ENCODE measurements at places on chromosomes 6 and 20.

DNA sequence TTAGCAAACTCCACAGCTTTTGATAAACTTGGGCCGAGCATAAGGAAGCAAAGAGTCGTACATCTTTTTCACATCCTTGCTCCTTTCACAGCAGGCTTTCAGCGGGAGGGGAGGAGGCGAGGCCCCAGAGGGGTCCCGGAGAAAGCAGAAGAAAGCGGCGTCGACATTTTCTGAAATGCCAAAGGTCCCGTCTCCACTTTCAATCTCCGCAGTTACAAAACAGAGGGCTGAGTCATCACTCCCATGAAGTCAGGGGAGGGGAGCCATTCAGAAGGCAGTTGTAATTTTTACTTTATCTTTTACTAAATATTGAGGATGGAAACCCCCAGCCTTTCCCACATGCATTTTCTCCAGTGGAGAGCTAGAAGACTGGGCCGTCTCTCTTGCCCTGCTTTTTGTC lies 174.2 kb upstream of the THBS2 start:
- no peak for DNase-seq

DNA sequence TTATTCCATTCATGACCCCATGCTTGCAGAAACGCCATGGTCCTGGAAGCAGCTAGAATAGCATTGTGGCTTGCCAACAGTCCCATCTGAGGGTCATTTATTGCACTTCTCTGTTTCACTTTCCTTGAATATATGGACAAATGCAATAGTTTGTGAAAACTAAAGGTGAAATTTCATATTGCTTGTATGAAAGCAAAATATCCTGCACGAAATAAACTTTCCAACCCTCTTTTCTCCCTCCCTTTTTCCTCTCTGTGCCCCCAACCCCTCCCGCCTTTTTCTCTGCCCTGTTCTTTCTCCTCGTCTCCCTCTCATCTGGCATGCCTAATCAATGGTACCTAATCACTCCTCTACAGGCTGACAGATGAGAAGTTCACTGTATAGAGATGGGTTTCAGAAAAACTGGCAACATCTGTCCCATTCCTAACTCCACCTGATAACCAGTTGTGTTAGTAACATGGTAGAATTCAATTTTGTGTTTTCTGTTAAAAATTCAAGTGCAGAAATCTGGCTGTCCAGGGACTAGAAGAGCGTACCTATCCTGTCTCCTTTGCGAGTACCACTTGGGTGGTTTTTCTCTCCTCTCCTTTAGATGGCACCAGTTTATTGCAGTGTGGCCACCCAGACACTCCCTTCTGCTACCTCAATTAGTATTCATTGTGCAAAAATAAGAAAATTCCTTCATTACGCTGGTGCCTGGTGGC lies 198.6 kb downstream of the FOXA2 start:
- DNase-seq, result peak; percentile 15

DNA sequence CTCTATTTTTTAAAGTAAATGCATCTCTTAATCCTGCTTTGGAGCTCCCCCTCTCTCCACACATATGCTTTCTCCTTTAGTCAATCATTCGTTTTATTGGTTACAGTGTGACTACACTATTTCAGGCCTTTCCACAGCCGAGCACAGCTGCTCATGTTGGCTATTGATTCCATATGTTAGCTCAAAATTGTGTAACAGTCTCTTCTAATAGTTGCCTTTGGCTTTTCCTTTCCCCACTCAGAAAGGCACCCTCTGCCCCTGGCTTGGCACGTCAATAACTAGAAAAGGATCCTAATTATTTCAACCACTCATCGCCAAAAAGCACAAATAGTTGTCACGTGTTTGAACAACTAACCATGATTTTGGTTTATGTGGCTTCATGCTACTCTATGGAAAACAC lies 410.3 kb upstream of the SLC35B3 start:
- DNase-seq, result no peak

DNA sequence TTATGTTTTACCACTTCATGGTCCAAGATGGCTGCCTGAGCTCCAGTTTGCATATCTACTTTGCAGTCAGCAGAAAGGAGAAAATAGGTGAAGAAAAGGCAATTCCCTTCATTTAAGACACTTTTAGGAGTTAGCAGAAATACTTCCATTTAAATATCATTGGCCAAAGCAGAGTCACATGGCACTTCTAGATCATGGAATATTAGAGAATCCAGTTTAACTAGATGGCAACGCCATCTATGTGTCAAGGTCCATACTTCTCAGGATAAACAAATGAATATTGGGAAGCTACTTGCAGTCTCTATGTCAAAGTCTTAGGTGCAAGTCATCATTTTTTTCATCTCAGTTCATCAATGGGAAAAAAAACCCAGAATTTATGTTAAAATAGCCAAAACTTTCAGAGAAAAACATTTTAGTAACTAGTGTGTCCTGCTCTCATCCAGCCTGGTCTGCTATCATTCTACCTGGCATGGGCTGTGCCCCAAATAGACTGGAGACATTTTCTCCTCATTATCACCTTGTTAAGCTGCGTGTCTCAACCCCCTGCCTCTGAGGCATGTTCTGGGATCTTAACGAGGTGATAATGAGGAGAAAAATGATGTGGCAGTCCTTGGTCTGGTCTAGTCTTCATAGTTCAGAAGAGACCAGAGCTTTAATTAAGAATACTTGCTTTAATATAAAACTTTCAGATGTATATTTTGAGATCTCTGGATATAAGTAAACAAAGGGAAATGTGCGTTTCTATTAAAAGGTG lies 227.3 kb downstream of the TBX18 start:
- no peak for DNase-seq

- no peak for DNase-seq
Observed at GRCh38 chr6:43912598-43913371, 142.8 kb downstream of the VEGFA start.

GRCh38 chr20:4305091-4305490 lies 289.7 kb upstream of the RNF24 start:
- no peak for DNase-seq

DNA sequence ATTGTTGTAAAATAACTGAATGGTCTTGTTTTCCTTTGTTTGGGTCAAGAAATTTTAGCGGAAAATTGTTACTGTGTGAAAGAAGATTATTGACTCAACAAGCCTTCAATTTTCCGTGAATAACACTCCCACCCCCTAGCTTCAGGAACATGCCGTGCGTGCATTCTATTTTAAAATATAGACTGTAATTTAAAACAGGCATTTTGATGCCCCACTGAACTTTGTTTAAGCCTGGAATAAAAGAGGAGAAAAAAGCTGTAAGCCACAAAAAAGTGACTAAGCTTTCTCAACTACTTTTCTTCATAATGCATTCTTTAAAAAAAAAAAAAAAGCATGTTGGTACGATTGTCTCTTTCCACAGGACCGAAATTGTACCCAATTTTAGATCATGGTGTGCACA lies 166.0 kb downstream of the ARID1B start:
- no peak for DNase-seq

DNA sequence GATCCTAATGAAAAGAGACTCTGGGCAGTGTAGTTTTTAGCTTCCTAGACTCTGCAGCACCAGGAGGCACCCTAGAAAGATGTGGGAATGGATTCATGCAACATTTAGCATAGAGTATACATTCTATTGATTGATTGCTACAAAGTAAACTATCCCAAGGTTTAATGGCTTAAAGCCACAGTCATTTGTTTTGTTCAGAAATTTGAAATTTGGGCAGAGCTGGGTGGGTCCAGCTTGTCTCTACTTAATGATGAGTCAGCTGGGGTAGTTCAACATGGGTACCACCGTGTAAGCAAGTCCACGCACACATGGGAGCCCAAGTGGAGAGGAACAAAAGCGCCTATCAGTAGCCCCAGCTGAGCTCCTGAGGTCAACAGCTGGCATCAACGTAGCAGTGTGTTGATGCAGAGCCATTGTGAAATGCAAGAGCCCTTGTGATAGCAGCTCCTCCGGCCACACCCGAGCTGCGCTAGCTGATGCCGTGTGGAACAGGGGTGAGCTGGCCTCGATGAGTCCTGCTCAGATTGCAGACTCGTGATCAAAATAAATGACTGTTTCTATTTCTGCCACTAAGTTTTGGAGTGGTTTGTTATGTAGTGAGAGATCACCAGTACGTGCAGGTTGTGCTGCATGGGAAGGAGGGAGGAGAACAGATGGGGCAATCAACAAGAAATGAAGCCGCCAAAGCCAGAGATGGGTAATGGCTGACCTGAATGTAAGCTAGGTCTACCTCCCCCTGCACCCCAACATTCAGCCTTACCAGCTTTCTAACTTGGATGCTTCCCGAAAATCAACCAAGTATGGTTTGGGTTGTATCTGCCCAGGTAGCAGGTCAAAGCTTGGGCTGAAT lies 45.7 kb upstream of the TRAF3IP2 start:
- peak; percentile 52 for DNase-seq

- DNase-seq, result no peak
Observed at GRCh38 chr20:36646678-36647077, 682 bp upstream of the SLA2 start.

GRCh38 chr6:43926634-43927531 lies 156.9 kb downstream of the VEGFA start:
- DNase-seq, result peak; percentile 85

DNA sequence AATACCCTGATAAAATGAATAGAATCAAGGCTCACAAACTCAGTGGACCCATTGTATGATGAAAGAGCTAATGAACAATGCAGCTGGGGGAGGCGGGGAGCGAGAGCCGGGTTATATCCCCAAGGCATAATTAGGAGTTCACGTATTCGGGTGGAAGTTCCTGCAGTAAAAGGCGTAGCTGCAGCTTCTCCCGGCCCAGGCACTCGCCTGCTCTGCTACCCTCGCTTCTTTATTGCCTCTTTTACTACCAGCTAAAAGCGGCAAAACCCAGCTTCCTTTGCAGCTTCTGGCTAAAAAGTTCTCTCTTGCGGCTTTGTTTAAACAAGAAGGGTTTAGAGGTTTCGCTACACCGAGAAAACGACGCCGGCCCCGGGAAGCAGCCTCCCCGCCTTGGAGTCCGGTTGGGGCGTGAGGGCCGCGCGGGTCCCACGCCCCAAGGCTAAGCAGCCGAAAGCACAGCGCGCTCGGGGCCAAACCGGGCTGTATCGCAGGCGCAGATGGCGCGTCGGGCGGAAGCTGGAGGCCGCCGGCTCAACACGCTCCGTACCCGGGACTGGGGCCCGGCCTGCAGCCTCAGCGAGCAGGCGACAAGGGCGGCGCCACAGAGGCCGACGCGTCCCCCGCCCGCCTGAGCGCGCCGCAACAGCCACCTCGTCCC lies 1.6 kb downstream of the ZBTB2 start:
- DNase-seq, result no peak

- DNase-seq, result no peak
Observed at GRCh38 chr20:37356961-37357371, 11.0 kb downstream of the SRC start.

DNA sequence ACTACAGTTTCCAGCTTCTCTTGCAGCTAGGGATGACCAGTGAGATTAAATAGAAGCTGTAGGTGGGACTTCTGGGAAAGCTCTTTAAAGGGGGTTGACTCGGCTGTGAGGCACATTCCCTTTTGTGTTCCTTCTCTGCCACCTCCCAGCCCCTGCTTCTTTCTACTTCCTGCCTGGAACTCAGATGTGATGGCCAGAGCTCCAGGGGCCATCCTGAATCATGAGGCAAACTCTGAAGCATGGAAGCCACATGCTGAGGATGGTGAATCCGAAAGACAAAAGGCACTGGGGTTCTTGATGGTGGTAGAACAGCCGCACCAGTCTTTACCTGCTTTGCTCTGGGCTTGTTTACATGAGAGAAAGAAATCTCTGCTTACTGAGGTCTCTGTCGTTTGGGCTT lies 9.1 kb downstream of the CEBPB start:
- DNase-seq, result no peak

- DNase-seq, result no peak
Observed at GRCh38 chr20:16393836-16394235, 179.4 kb downstream of the KIF16B start.

DNA sequence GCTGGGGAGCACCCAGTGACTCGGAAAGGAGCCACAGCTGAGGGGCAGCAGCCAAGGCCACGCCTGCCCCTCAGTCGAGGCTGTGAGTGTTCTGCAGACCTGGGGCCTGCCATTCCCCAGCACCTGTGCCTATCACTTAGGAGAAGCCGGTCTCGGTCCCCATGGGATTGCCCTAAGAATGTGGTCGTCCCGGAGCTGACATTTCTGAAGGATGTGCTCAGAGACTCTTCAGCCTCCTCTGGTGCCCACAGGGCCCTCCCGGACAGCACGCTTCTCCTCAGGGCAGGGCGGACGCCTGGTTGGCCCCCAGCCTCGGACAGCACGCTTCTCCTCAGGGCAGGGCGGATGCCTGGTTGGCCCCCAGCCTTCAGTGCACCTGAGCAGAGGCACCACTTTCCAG lies 223.9 kb downstream of the ERMARD start:
- no peak for DNase-seq

- DNase-seq, result no peak
Observed at GRCh38 chr6:90406142-90406794, 109.6 kb upstream of the BACH2 start.

DNA sequence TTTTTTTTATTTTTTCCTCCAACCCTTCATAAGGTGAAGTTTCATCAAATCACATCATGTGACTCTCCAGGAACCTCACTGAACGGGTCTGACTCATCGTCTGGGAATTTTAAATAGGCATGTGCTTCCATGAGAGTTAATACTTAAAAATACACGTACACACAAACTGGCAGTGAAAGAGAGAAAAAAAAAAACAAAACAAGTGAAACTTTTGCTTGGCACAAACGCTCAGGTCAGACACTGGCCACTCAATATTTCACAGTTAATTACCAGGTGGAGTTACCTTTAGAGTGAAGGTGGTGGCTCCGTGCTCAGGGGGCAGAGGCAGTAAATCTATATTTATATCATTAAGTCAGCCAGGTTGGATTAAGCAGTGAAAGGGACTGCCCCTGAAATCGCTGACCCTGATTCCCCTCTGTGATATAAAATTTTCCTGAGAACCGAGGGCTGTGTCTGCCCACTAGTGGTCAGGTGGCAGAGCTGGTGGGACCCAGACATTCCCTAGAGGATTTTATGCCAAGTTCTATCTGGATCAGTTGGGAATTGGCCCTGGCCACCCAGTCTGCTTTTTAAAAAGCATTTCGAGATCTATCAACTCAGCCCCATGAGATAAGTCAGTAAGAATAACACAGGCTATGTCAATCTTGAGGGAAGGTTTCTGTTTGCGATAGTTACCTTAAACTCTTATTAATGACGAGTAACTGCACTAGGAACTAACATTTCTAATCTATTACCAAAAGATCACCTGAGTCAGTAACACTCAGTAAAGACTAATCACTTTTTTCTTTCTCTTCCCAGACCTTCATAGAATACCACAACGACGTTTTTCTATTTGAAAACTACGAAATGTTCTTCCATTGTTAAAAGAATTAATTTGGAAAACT lies 259.1 kb downstream of the HDGFL1 start:
- DNase-seq, result peak; percentile 69

GRCh38 chr20:13749811-13750210 lies 34.9 kb downstream of the ESF1 start:
- DNase-seq, result no peak

GRCh38 chr6:106005954-106006353 lies 80.2 kb upstream of the PRDM1 start:
- no peak for DNase-seq

- DNase-seq, result no peak
Observed at GRCh38 chr6:155909710-155910109, 454.1 kb upstream of the NOX3 start.

GRCh38 chr20:34945315-34946077 lies 10.1 kb downstream of the GSS start:
- no peak for DNase-seq

Measured in NCI-H2029 treated with DMSO at 0.1 percent for 48 hours (cell line).